ENCODE measurements at places on chromosomes 6 and 20.

GRCh38 chr20:60010689-60011458, 52.7 kb downstream of the CDH26 start:
- DNase-seq, result no peak

GRCh38 chr20:2693286-2694007, 867 bp downstream of the EBF4 start:
- no peak for DNase-seq

DNA sequence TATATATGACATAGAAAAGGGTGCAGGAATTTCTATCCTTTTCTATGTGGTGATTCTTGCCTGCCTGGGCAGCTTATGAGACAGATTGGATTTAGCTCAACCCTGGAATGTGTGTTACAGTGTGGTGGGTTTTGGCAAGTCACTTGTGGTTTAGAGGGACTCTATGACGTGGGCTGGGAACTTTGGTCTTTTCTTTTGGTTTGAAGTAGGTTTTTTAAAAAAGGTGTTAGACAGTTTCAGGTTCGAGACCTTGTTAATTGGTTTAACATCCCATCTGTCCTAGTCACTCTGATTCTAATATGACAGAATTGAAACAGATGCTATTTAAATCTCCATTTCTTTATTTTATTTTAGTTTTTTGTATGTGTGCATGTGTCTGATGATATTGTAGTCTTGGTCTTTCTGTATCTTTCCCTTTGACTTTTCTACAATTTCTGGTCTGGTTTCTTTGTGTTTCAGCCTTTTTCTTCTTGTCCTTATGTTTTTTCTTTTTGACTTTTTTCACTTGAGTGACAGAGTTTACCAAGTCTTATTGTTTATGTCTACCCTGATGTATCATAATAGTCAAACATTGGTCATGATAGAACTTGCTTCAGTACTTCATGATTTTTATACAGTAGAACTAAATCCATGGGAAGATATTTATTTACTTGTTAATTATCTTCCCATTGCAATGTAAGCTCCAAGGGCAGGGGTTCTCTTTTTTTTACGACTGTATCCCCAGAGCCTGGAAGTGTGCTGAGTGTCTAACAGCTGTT, 174.3 kb downstream of the CDKAL1 start:
- peak; percentile 11 for DNase-seq

DNA sequence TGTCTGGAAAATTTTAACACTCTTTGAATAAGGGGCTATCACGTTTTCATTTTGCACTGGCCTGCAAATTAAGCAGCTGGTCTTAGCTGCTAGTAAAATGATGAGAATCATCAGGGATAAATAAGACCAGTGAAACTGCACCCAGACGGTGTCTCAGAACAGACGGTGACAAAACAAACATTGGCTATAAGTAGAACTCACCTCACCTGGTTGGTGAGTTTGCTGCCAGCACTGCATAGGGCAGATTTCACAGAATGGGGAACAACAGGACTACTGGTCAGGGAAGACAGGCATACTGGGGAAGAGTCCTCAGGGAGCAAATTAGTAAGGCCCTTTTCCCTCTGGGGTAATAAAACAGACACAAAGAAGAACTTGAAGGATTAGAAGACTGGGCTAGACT, 175.9 kb upstream of the CITED2 start:
- no peak for DNase-seq

DNA sequence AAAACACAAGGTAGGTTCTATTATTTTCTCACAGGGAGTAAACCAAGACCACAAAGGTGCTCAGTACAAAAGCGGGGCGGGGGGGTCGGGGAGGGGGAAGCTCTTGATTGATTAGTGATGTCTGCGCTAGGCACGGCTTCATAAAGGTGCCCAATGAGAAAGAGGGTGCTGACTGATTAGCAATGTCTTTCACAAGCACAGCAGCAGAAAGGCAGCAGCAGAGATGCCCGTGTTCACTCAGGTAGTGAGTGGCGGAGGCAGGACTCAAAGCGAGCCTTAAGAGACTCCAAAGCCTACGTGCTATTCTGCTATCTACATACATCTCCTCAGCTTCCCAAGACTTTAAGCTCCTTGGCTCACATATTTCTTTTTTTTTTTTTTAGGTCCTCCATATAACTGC, 20.3 kb downstream of the NFATC2 start:
- DNase-seq, result no peak

- DNase-seq, result no peak
Observed at GRCh38 chr6:115909923-115910546, 150.7 kb downstream of the FRK start.

DNA sequence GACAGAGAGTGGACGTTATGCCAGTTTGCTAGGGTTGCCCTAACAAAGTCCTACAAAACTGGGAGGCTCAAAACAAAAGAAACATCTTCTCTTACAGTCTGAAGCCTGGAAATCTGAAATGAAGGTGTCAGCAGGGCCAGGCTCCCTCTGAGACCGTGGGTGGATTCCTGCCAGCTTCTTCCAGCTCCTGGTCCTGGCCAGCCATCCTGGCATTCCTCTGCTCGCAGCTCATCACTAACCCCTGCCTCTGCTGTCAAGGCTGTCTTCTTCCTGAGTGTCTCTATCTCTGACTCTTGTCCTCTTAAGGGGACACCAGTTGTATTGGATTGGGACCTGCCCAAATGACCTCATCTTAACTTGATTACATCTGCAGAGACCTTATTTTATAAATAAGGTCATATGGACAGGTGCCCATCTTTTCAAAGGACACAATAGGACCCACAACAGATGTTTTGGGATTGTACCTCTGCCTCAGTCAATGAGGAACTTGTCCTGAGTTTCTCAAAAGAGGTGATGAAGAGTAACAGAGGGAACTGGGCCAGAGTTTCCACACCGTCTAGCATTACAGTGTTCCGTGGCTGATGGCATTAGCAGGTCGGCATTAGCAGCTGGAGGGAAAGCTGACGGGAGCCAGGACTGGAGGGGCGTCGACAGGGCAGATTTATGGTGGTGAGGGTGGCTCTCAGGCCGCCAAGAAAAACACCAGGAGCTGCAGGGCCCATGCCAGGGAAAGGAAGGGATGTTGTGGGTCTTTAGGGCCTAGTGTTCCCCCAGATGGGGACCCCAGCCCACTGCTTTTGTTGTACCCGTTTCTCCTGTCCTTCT, 157.3 kb downstream of the TBXT start:
- DNase-seq, result no peak

DNA sequence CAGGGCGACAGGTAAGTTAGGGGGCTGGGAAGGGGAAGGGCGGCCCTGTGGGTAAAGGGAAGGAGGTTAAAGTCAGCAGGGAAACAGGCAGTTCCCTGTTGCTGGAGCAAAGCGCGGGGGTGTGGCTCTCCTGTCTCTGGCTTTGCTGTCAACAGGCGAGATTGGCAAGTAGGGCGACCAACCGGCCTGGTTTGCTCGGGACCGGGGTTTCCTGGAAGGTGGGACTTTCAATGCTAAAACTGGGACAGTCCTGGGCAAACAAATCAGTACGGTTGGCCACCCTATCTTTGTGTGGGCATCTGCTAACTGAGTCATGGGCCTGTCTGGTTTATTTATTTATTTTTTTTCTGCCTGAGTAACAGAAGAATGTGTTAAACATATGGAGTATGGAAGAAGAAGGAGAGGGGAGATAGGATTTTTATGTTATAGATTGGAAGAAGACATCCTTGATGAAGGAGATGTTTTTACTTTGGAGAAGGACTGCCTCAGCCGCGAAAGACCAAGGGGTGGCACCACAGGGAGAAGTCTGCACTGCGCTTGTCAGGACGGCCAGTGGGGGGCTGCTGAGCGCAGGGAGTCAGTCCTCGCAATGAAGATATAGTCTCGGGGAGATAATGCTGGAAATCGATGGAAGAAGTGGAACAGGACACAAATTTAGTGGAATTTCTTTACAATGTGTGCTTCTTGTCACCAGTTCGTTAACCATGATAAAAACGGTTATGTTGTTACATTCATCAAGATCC, 43.4 kb upstream of the ESR1 start:
- peak; percentile 8 for DNase-seq

- DNase-seq, result no peak
Observed at GRCh38 chr20:43438578-43439316, 18.9 kb upstream of the SRSF6 start.
